ENCODE measurements at places on chromosomes 2 and 18.

- no peak for DNase-seq
These were observed 33.4 kb downstream of the SFXN5 start for GRCh38 chr2:73037947-73038585.

- no peak for DNase-seq
These were observed 917 bp downstream of the MPPE1 start for GRCh38 chr18:11906926-11907874.

GRCh38 chr2:28749526-28749925 lies 2.1 kb upstream of the PPP1CB start:
- DNase-seq, result no peak

DNA sequence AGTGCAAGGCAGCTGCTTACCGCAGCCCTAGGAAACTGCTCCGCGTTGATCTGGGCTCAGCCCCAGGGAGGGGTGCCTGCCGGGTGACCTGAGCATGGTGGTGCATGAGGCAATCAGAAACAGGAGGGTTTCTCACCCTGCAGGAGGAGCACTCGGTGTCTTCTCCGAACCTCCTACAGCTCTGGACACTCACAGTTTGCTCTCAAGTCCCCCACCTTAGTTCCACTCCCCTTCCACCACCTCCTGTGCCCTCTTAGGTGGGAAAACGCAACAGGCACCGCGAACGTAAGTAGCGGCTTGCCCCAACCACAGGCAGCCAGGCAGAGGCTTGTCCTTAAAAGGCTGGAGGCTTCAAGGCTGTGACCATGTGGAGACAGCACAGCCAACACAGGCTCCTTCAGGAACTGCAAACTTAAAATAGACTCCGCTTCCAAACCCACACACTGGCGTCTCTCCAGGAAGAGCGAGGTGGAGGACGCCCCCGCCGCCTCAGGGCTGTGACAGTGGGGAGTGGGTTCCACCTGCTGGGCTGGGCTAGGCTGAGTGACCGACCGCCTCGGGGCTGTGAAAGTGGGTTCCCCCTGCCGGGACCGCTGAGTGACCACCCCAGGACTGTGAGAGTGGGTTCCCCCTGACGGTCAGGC lies 71.6 kb downstream of the NDUFA10 start:
- peak; percentile 47 for DNase-seq

- DNase-seq, result no peak
These were observed 612 bp downstream of the DIPK1C start for GRCh38 chr18:74456349-74457042.

GRCh38 chr2:177298191-177298590 lies 33.7 kb upstream of the NFE2L2 start:
- peak; percentile 40 for DNase-seq

- no peak for DNase-seq
These were observed 498.3 kb upstream of the LRRTM4 start for GRCh38 chr2:78020491-78020890.

DNA sequence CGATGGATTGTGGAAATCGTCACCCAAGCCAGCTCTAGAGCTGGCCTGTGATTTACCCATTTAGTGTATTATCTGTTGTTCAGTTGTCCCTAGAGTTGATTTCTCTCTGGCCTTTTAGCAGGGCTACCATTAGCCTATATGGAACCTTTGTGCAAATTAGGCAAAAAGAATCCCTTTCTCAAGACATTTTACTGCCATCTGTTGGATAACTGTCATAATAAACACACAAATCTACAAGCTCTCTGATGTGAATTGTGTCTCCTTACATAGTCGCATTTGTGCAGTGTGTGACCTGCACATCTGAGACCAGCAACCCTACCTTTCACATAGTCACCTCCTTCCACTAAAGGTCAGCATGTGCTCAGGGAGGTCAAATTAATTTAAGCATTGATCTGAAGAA lies 34.0 kb downstream of the LOXHD1 start:
- DNase-seq, result peak; percentile 13

Data from AG20443 (cell line).